ENCODE measurements at places on chromosomes 3 and 15.

- no peak for DNase-seq
These were observed 2.3 kb downstream of the ADAMTSL3 start for GRCh38 chr15:83656192-83656591.

DNA sequence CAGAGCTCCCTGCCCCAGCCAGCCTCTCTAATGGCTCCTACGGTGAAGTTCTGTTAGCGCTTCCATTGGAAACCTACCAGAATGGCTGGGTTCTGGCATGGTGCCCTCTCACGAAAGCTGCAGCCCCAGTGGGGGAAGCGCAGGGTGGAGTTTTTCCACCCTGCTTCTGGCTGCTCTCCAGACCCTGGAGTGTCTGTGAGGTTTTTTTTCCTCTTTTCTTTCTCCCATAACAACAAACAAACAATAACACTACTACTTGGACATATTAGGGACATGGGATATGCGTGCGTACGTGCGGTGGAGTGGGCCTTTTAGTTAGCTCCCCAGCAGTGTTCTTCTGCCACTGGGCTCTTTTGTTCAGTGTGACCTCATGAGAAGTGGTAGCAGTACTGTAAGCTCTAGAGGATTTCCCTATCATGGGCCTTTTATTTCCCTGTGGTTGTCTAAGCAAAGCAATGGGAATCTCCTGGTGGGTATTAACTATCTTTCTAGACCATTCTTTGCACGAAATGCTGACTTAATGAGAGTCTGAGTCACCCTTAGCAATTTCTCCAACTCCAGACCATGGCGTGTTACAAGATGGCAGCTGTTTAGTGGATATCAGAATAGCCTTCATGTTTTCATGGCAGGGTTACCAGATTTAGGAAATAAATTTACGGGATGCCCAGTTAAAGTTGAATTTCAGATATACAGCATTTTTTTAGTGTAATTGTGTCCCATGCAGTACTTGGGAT is 161.9 kb downstream of the FNDC3B start:
- no peak for DNase-seq

GRCh38 chr3:43695863-43696262 is 5.1 kb downstream of the ABHD5 start:
- no peak for DNase-seq

DNA sequence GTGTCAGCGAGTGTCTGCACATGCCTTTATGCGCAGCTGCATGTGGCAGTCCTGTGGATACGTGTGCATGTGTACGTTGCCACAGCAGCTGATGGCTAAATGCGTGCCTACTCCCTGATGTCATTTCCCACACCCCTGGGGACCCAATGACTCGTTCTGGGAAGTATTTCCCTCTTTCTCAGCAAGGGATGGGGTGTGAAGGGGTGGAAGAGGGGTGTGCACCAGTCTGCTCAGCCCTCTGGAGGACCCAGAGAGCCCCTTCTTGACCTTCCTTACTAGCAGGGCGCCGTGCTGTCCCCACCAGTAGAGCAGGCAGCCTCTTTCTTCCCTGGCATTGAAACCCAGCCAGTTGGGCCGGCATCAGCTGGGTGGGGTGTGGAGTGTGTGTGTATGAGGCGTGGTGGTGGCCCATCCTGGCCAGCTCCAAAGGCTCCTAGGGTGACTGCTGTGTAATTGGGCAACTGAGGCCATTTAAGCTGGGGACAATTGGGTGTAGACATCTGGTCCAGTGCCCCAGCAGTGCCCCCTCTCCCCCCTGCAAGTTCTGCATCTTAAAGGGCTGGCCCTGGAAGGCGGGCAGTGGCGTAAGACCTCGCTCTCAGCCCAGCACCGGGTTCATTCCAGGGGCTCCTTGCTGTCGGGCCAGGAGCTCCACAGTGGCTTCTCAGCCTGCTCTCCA is 19.2 kb downstream of the SNX33 start:
- DNase-seq: no peak

DNA sequence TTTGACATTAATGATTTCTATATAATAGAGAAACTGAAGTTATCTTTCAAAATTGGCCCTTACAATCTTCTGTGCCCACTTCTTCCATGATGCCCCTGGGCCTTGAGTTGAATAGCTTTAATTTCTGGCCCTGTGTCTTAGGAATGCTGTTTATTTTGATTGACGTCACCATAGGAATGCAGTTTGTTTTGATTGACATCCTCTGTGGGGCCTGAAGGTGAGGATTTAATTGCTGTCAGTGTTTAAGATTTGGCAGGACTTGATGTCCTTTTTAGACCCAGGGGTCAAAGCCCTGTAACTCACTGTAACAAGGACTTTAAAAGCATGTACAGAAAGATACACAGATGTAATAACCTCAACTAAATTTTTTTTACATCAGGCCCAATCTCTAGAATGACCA is 83.3 kb downstream of the GLDN start:
- DNase-seq: no peak

- no peak for DNase-seq
These were observed 177.5 kb upstream of the LPP start for GRCh38 chr3:187976365-187976900.

GRCh38 chr3:79326642-79327041 is 441.2 kb downstream of the ROBO1 start:
- DNase-seq: no peak

GRCh38 chr15:74212494-74212893 is 9.9 kb upstream of the STRA6 start:
- no peak for DNase-seq

- DNase-seq: no peak
These were observed 157.1 kb downstream of the RSRC1 start for GRCh38 chr3:158267015-158267414.

- no peak for DNase-seq
These were observed 96.3 kb downstream of the EOMES start for GRCh38 chr3:27625864-27626263.

DNA sequence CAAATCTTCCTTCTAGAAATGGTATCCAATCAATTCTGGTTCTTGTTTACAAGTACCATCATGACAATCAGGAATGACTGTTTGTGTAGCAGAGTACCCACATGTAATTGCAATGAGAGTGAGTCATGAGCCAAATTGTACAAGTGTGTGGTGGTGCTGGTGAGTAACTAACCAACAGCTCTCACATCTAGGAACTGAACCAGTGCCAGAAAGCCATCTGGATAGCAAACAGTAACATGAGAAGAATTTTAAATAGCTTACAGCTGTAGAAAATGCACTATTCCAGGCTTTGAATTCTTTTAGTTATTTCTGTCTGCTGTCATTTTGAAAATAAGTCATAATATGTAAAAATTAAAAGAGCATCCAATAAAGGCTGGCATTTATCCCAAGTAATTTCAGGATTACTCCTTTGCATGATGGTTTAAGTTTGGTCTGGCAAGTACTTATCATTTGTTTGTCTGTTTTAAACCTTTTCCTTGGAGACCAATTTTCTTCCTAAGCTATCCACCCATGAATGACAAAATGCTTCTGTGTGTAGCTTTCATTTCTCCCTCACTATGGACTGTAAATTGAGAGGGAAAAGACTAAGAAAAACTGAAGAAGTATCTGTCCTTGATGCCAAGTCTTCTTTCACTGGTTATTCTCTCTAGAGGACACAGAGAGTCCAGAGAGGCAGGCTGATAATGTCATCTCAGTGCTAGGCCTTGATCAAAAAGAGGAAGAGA is 60.0 kb downstream of the PIK3CB start:
- DNase-seq: no peak

- no peak for DNase-seq
These were observed 123.5 kb downstream of the DLG1 start for GRCh38 chr3:197174927-197175326.

DNA sequence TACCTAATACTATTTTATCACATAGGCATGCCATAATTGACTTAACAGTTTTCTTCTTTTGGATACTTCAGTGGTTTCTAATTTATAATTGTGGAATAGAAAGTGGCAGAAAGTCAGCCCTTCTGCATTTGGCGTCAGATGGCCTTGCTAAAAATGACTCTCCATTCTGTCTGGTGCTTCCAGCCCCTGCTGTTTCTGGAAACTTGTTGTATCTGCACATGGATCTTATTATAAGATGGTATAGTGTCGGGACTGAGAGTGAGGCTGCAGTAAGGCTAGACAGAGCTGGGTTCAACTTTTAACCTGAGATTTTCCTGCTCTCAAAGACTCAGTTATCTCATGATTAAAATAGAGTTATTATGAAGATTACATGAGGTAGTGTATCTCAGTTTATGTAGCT is 74.8 kb upstream of the WDR72 start:
- no peak for DNase-seq

- DNase-seq: no peak
These were observed 41.5 kb upstream of the CDV3 start for GRCh38 chr3:133531981-133532380.

- no peak for DNase-seq
These were observed 93.3 kb downstream of the ATP1B3 start for GRCh38 chr3:141969711-141970110.

DNA sequence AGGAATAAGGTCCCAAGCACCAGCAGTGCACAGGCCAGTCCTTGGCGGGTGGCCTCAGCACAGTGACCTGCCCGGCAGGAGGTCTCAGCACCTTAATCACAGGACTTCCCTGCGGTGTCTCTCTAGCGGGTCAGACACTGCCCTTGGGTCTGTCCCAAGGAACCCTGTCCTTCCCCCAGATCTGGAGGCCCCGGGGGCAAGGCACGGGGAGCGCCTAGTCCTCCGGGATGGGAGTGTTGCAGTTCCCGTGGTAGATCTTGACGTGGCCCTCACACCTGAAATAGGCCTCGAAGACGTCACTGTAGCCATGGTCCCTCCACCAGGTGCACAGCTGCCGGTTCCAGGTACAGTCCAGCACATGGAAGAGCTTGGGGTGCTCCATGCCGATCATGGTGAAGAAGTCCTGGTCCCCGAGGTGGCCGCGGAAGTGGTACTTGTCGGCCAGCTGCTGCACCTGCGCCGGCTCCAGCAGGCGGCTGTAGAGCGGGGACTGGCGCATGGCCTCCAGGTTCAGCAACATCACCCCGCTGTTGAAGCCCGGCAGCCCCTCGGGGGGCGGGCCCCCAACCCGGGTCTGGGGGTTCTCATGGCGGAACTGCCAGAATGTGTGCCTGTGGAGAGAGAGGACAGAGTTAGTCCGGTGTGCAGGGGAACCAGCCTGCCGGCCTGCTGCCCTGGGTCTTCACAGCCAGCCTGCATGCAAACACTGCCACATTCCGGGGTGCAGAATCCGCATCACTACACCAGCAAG is 201.3 kb downstream of the XXYLT1 start:
- DNase-seq: no peak

- DNase-seq: no peak
These were observed 7.3 kb downstream of the ADAM10 start for GRCh38 chr15:58742022-58742813.

GRCh38 chr3:79183496-79183895 is 584.3 kb downstream of the ROBO1 start:
- no peak for DNase-seq

GRCh38 chr3:189121092-189121491 is 50.7 kb upstream of the TPRG1 start:
- no peak for DNase-seq

DNA sequence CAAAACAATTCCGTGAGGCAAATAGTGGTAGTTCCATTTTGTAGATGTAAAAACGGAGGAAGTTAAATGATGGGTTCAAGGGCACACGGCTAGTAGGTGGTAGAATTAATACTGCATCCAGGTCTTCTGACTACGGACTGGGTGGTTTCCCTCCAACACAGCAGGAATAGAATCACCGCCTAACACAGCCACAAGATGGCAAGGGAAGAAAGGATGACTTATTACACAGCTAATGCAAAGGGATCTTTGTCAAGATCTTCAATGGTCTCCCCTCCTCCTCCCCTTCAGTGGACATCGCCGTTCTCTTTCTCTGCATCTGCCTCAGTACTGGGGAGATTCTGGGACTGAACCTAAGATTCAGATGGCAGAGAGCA is 524 bp upstream of the TOPBP1 start:
- DNase-seq: no peak

GRCh38 chr3:14262212-14262611 is 83.6 kb downstream of the LSM3 start:
- DNase-seq: no peak

- DNase-seq: no peak
These were observed 96.8 kb upstream of the RGMA start for GRCh38 chr15:93185796-93186195.

DNA sequence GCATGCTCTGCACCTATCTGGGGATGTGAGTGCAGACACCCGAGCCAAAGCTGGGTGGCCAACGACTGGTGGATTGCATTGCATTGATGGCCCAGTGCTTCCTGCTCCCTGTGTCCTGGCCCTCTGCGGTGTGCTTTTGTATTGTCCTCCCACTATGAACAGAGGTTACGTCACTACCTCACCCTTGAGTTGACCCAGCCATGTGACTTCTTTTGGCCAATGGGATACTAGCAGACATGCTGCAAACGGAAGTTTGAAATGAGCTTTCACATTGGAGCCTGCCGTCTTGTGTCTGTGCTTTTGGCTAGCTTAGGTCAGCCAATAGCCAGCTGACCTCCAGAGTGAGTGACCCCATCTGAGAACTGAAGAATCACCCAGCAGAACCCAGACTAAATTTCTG is 15.3 kb upstream of the TBC1D21 start:
- DNase-seq: no peak

- DNase-seq: no peak
These were observed 31.6 kb upstream of the SNRPA1 start for GRCh38 chr15:101326462-101327146.

DNA sequence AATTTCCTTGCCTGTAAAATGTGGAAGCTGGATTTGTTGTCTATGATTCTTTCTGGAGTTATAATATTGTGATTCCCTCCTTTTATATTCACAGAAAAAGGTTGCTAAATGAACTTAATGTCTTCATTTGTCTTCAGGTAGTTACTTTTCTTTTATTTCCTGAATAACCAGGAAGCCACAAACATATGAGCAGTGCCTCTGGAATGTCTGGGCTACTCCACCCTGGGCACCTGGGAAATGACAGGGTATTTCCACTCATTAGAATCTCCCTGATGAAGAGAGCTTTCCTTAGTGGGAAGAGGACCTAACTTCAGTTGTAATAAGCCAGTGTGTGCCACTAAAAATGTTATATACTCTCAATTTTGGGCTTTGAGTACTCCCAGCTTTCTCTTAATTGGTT is 3.8 kb upstream of the SLMAP start:
- no peak for DNase-seq

DNA sequence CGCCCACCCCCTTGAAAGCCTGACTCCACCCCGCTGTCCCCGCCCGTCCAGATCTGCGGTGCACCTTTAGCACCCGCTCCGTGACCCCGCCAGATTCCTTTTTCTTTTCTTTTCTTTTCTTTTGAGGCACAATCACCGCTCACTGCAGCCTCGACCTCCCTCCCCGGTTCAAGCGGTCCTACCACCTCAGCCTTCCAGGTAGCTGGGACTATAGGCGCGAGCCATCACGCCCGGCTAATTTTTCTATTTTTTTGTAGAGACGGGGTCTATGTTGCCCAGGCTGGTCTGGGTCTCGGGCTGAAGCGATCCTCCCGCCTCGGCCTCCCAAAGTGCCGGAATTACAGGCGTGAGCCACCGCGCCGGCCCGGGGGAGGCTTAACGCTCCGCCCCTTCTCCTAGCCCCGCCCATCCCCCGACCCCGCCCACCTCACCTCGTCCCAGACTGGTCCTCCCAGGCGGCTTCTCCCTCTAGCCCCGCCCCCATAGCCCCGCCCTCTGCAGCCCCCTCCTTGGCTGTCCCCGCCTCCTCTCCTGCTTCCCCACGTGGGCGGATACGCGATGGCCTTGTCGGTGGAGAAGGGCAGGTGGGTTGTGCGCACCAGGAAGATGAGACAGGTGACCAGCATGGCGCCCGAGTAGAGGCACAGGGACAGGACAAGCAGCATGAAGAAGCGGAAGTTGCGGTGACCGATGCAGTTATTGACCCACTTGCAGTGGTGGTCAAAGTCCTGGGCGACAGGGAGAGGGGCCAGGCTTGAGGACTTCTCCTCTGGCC is 3.2 kb downstream of the ZDHHC19 start:
- DNase-seq: no peak

Data from stimulated activated CD4-positive, alpha-beta T cell treated with anti-CD3 and anti-CD28 coated beads, Interleukin-1b, Interleukin-23, amount 100 ng/mL, for 1 hour (primary cell).